Muscle of back (tissue), 13 donors: ENCODE measurements at places on chromosomes 7 and 10. TPM values are rescaled to one million over a fixed set of nuclear protein-coding genes. Genes with fewer than 3 reads are reported as not detected.

AKR1C8 gene
- 0.17 TPM for polyA plus RNA-seq

MRM2 gene
- polyA plus RNA-seq, result 24.0 TPM

C7orf57 gene
- polyA plus RNA-seq, result 0.11 TPM

SFRP5 gene
- 2.2 TPM for polyA plus RNA-seq

HIBADH gene
- 25.0 TPM for polyA plus RNA-seq

LGI1 gene
- 50.4 TPM for polyA plus RNA-seq

HOXA13 gene
- not detected for polyA plus RNA-seq

TMEM225B gene
- polyA plus RNA-seq, result 1.1 TPM

SPDYE6 gene
- polyA plus RNA-seq, result 4.2 TPM

CYP2C9 gene
- polyA plus RNA-seq, result not detected

JCAD gene
- polyA plus RNA-seq, result 33.5 TPM

AGAP5 gene
- 3.9 TPM for polyA plus RNA-seq
